Activated T-helper 17 cell treated with anti-CD3 and anti-CD28 coated beads, Interleukin-2, amount 50 U/mL, for 72 hours (primary cell): ENCODE measurements at places on chromosomes 4 and X. TPM values are rescaled to one million over a fixed set of nuclear protein-coding genes. Genes with fewer than 3 reads are reported as not detected.

Gene GIMD1
- total RNA-seq: not detected

Gene AMOT
- 0.86 TPM for total RNA-seq

Gene SSX4B
- not detected for total RNA-seq

Gene FRMPD4
- not detected for total RNA-seq

Gene ODAM
- total RNA-seq: not detected

Gene CLGN
- total RNA-seq: 0.37 TPM

Gene PPP2R3B
- 19.3 TPM for total RNA-seq

Gene ANXA3
- not detected for total RNA-seq

Gene GC
- total RNA-seq: not detected

Gene CRMP1
- not detected for total RNA-seq

Gene FGFR3
- total RNA-seq: not detected

Gene PCDH18
- not detected for total RNA-seq

Gene PRDX4
- total RNA-seq: 48.4 TPM
